Fibroblast of gingiva (primary cell): ENCODE measurements at places on chromosomes 4 and X.

DNA sequence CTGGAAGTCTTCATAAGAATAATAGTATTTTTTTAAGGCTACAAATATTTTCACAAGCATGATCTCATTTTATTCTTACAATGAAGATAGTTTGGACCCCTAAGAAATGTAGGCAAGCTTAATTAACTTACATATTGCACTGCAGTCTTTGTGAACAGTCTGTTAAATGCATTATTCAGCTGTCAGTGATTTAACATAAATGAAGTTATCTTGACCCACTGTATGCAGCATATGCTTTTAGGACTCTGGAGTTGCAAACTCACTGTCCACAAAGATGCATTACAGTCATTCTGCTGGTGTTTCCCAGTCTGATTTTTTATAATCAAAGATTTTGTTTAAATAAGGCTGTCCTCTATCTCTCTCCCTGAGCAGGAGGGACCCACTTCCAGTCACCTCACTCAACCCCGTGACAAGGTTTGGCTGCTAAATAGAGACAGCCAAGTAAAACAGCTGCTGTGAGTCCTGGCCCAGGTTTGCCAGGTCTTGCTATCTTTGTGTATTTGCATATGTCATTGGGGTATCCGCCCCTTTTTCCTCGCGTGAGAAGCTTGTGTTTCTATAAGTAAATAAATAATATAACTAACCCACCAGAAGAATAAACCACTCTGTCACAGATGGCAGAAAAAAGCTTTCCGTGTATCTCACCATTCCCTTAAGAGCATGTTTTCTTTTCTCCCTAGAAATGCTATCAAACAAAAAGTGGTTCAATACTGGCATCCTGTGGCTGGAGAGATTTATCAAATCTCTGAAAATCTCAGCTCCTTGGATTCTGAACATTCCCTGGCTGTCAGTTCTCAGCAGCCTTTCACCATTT lies 67.0 kb downstream of the SLC7A11 start:
- DNase-seq, result no peak

- no peak for DNase-seq
Observed at GRCh38 chr4:139735381-139736273, 70.0 kb downstream of the MGST2 start.

GRCh38 chr4:151434183-151434860 lies 25.3 kb downstream of the FHIP1A start:
- peak; percentile 44 for DNase-seq

- no peak for DNase-seq
Observed at GRCh38 chr4:6520978-6521377, 48.6 kb upstream of the PPP2R2C start.

GRCh38 chrX:140661643-140662042 lies 47.9 kb upstream of the LINC00632 start:
- no peak for DNase-seq

DNA sequence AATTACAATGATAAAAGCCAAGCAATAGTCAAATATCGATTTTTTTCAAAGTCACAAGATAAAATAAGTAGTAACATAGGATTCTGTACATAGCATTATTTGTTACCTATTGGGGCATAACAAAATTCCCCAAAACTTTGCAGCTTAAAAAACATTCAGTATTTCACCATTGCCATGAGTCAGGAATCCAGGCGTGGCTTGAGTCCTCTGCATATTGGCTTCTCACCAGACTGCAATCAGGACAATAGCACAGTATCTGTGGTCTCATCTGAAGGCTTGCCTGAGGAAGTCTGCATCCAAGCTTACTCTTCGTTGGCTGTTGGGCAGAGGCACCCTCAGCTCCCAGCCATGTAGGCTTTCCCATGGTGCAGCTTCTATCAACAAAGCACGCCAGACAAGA lies 6.2 kb upstream of the CTBP1 start:
- no peak for DNase-seq

GRCh38 chrX:73799888-73800287 lies 236.9 kb downstream of the CHIC1 start:
- no peak for DNase-seq

GRCh38 chr4:7108046-7108625 lies 40.3 kb upstream of the GRPEL1 start:
- DNase-seq, result no peak

DNA sequence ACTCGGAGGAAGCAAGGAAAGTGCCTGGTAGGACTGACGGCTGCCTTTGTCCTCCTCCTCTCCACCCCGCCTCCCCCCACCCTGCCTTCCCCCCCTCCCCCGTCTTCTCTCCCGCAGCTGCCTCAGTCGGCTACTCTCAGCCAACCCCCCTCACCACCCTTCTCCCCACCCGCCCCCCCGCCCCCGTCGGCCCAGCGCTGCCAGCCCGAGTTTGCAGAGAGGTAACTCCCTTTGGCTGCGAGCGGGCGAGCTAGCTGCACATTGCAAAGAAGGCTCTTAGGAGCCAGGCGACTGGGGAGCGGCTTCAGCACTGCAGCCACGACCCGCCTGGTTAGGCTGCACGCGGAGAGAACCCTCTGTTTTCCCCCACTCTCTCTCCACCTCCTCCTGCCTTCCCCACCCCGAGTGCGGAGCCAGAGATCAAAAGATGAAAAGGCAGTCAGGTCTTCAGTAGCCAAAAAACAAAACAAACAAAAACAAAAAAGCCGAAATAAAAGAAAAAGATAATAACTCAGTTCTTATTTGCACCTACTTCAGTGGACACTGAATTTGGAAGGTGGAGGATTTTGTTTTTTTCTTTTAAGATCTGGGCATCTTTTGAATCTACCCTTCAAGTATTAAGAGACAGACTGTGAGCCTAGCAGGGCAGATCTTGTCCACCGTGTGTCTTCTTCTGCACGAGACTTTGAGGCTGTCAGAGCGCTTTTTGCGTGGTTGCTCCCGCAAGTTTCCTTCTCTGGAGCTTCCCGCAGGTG lies 637 bp downstream of the AR start:
- DNase-seq, result peak; percentile 41

- DNase-seq, result peak; percentile 99
Observed at GRCh38 chr4:17810260-17811077, at the start of the genes DCAF16 and NCAPG. Gene DCAF16, minus strand, starts transcription at chr4:17810757. Its CDS starts 6,616 bp downstream, at chr4:17804141. Gene NCAPG, plus strand, starts transcription at chr4:17810979. Its CDS starts 99 bp downstream, at chr4:17811078.

- no peak for DNase-seq
Observed at GRCh38 chr4:5955201-5955821, 62.4 kb upstream of the CRMP1 start.

DNA sequence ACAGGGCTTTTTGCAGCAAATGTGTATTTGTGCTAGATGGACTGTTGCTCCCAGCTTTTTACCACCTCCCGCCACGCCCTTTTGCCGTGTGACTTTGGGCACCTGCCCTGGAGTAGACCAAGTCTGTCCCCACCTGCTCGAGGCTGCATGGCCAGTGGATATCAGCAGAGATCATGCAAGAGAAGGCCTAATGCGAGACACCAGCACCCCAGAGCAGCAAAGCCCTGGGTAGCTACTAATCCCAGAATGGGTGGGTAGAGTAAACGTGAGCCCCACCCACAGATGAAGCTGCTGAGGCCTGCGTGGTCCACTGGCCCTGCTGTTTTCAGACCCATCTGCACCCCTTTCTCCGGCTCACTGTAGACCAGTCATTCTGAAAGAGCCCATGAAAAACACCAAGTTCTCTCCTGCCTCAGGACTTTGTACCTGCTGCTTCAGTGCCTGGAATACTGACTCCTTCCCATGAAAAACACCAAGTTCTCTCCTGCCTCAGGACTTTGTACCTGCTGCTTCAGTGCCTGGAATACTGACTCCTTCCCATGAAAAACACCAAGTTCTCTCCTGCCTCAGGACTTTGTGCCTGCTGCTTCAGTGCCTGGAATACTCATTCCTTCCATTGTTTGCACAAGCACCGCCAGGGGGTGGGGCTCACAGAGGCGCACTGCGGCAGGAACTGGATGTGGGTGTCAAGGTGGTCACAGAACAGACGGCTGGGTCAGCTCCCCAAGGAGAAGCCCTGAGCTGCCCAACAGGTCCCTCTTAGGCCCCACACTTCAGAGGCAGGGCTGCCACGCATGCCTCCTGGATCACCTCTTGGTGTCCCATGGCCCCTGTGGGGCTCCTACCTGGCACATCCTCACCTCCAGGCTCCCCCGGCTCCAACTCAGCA lies 5.1 kb upstream of the TNIP2 start:
- no peak for DNase-seq

DNA sequence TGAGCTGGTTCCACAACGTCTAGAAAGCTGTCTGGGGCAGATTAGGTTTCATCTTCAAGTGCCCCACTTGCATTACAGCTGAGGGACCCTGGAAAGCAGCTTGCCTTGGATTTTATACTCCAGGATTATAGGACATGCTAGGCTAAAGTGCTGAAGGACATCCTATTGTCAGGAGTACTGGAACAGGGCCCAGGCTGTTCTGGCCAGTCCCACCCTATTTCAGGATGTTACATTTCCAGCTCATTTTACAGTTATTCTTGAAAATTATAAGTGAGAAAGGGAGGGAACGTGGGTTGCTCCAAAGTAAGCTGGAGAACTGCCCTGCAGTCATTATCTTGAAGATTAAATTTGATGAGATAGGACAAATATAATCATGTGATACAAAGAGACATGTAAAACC lies 71.0 kb upstream of the UGT8 start:
- DNase-seq, result no peak

- DNase-seq, result no peak
Observed at GRCh38 chr4:55069248-55069647, 56.1 kb downstream of the KDR start.

GRCh38 chr4:36243355-36244256 lies 708 bp downstream of the ARAP2 start:
- no peak for DNase-seq

- no peak for DNase-seq
Observed at GRCh38 chr4:12902735-12903134, 581.4 kb downstream of the RAB28 start.

DNA sequence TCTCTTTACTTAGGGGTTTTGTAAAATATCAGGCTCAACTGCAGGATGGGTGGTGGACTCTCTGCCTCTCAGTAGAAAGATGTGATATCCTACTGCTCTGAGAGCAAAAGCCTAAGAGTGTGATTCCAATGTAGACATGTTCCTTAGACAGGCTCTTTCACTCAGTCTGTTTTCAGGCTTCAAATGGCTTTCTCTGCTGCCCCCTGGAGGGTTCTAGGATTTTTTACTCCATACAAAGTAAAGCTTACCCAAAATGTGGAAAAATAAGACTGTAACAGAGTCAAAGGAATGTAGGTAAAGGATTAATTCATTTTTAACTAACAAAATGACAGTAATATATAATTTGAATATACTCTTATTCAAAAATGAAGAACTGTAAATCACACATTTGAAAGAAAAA lies 32.1 kb downstream of the ZGRF1 start:
- peak; percentile 43 for DNase-seq

DNA sequence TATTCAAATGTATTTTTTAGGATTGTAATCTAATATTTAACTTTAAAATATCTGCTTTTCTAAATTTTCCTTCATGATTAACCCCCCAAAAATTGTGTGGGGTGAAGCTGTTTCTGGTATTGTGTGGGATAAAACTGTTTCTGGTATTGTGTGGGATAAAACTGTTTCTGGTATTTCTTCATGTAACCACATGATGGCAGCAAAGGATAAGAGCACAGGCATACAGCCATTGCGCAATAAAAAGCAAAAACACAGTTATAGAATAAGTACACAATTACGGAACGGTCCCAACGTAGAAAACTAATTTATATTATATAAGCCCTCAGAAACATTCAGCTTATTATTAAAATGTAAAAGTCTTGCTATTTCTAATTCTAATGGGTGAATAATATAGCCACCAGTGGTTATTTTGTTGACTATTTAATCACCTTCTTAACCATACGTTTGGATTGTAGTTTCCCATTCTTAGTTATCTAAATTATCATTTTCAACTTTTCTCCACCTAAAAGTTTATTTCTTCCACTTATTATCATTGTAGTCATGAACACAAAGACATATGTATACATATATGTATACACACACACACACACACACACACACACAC lies 333.9 kb upstream of the FSTL5 start:
- DNase-seq, result peak; percentile 34

- DNase-seq, result peak; percentile 25
Observed at GRCh38 chr4:73593631-73594241, 26.5 kb downstream of the RASSF6 start.

DNA sequence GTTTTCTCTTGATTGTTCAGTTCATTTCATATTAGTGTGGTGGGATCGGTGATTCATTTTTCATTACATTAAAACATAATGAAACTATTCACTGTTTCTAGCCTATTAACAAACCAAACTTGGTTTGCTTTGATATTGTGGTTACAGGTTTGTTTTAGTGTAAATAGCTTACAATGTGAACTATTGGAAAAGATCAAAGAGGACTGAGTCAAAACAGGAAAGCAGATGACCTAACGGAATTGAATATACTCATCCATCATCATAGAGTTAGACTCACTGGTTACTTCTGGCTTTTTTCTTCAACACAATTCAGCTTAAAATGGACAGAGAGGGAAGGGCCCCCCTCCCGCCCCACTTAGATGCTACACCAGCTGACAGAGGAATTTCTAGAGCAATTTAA lies 616.2 kb upstream of the AADAT start:
- DNase-seq, result no peak

- DNase-seq, result no peak
Observed at GRCh38 chr4:174538876-174539250, 16.6 kb upstream of the HPGD start.

- no peak for DNase-seq
Observed at GRCh38 chr4:183255487-183255886, 64.6 kb downstream of the CLDN22 start.

- no peak for DNase-seq
Observed at GRCh38 chr4:40205259-40206198, 8.7 kb downstream of the RHOH start.

DNA sequence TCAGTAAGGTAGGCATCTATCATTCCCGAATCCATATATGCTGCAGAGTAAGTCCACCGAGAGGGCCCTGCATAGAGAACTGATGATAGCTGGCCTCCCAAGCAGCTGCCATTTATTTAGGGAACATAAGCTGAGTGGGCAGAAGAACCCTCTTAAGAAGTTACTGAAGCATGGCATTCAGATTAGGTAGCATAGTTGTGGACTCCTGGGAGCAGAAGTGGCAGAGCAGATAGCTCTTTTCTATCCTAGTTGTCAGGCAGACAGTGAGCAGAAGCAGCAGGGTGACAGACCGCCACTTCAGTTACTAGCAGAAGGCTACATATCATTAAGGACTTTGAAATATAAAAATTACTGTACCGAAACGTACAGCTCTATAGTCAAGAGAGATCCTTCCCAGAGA lies 454.7 kb downstream of the PPP4R3C start:
- no peak for DNase-seq

DNA sequence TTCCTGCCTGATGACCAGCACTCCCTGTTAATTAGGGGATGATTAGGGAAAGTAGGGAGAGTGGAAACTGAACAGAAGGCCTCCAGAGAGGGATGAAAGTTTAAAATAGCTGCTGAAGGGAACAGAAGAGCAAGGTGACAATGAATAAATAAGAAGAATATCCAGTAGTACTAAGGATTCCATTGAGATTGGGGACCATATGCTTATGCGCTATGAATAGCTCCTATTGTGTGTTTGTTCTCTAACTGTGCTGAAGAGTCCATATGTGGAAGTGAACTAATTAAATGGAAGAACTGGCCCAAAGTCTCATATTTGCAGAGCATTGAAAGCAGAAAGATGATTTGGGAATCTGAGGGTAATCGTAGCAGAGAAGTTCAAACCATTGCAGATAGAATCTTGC lies 137.0 kb downstream of the PRSS12 start:
- no peak for DNase-seq
